ENCODE measurements at places on chromosomes 6 and 20.

- DNase-seq, result no peak
Observed at GRCh38 chr6:13813621-13814175, 659 bp downstream of the MCUR1 start.

GRCh38 chr6:142329486-142330113 lies 27.8 kb downstream of the ADGRG6 start:
- no peak for DNase-seq

- no peak for DNase-seq
Observed at GRCh38 chr6:117477988-117478852, 4.3 kb upstream of the DCBLD1 start.

- DNase-seq, result no peak
Observed at GRCh38 chr20:53940907-53941545, 129.4 kb downstream of the BCAS1 start.

- DNase-seq, result no peak
Observed at GRCh38 chr6:157666729-157667128, 156.3 kb upstream of the SNX9 start.

GRCh38 chr6:70059039-70059719 lies 192.8 kb downstream of the COL19A1 start:
- DNase-seq, result no peak

DNA sequence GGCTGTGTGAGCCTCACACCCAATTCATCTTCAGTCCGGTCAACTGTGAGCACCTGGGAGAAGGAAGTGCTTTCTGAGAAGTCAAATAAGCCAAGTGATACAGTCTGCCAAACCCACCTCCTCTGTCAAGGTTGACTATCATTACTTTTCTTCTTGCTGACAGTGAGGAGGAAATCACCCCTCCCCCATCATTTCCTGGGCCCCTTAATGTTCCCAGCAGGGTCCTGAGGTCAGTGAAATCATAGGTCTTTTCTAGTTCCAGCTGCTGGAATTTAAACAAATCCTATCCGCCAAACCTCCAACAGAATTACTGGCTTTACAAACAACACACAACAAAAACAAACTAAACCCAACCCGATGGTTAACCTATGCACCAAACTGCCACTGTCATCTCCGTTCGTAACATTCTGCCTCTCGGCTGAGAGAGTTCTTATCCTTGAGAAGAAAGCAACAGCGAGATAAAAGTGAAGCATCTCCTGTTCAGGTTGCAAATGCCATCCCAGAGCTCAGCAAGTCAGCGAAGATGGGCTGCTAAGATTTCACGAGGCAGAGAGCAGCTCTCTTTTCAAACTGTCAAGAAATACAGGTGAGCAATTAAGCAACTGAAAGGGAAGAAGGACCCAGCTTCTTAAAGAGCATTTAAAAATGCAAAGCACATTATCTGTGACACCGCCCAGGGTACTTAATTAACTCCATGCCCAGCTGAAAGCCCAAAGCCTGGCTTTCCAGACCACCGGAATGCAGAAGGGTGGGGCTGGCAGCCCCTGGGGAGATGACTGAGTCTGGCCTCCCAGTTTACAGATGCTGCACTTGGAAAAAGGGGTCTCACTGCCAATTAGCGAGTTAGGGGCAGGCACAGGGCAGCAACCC lies 24.7 kb downstream of the GFOD1 start:
- no peak for DNase-seq

GRCh38 chr6:42564506-42564825 lies 637 bp downstream of the UBR2 start:
- no peak for DNase-seq

DNA sequence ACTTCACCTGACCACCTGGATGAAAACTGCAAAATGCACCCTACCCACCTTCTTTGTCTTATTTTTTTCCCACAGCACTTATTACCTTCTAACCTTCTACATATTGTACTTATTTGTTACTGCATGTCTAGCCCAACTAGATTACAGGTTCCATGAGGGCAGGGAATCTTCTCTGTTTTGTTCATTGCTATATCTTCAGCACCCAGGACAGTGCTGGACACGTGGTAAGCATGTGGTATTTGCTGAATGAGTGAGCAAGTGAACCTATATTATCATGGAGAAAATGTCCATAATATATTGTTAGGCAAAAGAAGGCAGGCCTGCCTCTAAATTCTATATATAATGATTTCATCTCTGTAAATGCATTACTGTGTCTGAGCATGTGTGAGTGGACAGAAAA lies 107.0 kb downstream of the TRERF1 start:
- DNase-seq, result no peak

DNA sequence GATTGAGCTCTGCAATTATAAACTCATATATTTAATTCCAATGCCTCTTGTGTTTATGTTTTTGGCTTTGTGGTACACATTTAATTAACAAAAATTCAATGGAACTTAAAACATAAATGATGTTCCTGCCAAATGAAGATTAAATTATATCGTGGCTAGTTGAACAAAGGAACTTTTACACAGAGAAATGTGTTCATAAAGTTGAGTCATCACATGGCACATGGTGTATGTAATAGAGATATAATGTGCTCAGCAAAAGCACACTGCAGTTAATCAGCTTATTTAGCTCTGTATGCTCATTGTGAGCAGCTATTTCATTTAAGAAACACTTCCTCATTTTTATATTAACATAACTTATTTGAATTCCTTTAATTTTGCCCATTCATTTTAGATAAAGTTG lies 1295.6 kb upstream of the CITED2 start:
- no peak for DNase-seq

GRCh38 chr6:149474108-149474935 lies 10.5 kb downstream of the ZC3H12D start:
- DNase-seq, result no peak

DNA sequence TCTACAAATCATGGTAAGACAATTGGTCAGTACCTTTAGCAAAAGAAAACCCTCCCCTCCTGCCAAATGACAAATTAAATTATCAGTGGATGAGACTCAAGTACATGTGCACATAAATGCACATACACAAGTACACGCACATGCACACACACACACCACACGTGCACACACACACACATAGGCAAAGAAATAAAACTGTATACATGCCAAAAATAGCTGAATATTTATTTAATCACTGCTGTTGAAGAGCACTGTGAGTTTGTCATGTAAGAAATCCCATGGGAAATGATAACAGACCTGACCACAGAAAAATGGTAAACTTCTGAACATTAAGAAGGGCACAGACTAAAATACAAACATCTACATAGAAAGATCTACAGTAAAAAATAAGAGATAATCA lies 46.6 kb upstream of the TNFAIP3 start:
- no peak for DNase-seq

DNA sequence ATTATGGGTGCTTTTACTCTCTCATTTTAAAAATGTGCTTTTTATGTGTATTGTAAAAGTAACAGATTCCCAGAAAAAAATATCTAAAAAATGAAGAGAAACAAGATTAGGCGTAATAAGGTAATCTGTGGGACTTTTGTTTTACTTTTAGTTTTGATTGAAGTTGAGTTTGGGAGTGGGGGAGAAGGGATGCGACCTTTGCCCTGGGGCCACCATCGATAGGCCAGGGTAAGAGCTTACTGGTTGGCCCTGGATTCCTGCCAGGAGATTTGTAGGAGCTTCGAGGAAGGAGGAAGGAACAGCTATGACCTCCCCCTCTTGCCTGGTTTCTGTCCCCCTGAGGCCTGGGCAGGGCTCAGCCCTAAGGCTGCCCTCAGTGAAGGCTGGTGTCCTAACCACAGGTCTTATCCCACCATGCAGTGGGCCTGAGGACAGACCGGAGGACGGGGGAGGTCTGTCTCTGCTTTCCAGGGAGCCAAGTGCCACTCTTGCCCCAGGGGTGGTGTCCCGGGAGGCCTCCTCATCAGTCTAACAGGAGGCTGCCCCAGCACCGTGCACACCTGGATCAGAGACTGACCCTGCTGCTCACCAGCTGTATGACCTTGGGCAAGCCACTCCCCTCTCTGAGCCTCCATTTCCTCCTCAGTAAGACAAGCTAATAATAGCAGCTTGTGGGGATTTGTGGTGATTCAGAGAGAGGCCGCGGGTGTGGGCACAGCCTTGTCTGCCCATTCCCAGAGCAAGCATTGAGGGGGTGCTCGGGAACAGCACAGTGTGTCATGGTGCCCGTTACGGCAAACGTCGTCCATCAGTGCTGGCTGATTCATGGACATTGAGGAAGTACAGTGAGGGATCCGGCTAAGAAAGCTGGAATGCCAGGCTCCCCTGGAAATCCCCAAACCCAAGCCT lies 21.2 kb downstream of the TGM2 start:
- DNase-seq, result no peak

Data from SIG-M5 (cell line).